Stimulated activated CD8-positive, alpha-beta memory T cell treated with anti-CD3 and anti-CD28 coated beads, Interleukin-4, amount 100 ng/mL, for 48 hours (primary cell): ENCODE measurements at places on chromosomes 3 and 15.

GRCh38 chr3:24523988-24524727, 29.5 kb upstream of the THRB start:
- no peak for DNase-seq

DNA sequence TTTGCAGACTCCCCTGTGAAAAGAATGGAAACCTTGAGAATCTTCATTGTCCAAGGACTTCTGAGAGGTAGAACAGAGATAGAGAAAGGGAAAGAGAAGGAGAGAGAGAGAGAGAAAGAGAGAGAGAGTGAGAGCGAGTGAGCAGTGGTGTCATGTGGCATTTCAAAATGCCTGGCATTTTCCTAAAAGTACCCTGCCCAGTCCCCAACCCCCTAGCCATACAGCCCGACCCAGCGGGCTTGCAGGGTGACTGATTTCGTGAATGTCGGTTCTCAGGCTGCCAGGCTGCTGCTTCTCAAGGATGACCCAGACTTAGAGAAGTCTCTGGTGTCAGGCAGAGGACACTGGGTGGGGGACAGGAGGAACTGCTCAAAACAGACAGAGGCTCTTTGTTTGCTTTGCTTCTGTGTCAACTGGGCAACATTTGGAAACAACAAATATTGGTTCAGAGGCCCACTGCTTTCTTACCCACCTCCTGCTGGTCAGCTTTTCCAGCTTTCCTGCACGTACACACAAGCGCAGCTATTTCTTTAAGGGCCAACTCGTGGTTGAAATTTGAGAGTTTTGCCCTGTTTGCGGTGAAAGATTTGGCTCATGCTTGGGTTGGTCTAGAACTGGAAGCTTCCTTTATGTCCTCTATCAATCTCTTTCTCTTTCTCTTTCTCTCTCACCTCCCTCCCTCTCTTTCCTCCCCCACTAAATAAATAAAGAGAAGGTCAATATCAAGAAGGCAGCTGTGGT, 3.7 kb upstream of the TF start:
- no peak for DNase-seq

DNA sequence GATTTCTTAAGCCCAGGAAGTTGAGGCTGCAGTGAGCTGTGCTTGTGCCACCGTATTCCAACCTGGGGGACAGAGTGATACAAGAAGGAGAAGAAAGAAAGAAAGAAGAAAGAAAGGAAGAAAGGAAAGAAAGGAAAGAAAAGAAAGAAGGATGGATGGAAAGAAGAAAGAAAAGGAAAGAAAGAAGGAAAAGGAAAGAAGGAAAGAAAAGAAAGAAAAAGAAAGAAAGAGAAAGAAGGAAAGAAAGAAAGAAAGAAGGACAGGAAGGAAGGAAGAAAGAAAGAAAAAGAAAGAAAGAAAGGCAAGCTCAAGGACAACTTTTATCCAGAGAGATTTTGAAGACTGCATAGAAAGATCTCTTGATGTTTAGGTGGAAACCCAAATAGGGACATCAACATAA, 120.7 kb downstream of the GMNC start:
- DNase-seq, result no peak

- no peak for DNase-seq
Observed at GRCh38 chr3:15218689-15219088, 12.6 kb downstream of the CAPN7 start.

DNA sequence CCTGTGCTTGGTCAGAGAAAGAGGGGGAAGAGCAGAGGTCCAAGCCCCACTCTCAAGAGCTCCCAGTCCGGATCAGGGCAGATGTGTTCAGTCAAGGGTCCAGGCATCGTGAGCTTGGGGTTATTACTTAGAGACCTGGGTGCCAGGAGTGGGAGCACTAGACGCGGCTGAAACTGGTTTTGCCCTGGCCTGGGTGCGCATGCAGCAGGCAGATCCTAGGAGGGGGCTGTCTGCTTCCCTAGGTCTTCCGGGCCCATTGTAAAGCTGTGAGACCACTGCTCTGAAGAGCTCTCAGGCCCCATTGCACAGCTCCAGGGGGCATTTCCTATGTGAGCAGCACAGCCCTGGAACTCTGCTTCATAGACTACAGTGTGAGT, 204.9 kb upstream of the LINGO1 start:
- no peak for DNase-seq

- DNase-seq, result no peak
Observed at GRCh38 chr15:51579012-51579411, 43.6 kb downstream of the DMXL2 start.

GRCh38 chr3:16013568-16013967, 160.9 kb upstream of the GALNT15 start:
- no peak for DNase-seq

DNA sequence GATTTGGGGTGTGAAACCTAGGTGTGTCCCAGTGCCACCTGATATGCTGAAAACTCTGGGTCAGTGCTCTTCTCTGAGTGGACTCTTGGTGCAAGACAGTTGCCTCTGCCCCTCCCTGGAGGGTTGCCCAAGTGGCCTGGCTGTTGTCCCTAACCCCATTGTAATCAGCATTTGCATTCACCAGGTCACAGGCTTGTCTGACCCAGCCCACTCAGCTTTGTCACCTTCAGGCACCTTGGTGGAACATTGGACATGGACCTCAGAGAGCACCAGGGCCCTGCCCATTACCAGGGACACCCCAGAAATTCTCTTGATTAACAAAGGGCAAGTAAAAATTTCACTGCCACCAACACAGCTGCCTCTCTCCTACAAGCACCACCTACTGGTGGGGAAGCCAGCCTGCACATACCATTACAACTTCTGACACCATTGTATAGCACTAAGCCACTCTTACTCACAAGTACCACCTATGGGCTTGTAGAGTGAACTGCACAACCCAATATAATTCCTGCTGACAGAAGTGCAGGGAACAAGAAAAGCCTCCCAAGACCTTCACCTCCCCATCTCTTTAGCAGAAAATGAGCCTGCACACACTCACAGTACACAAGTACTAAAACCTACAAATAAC, 324.6 kb downstream of the EPHA6 start:
- DNase-seq, result no peak

DNA sequence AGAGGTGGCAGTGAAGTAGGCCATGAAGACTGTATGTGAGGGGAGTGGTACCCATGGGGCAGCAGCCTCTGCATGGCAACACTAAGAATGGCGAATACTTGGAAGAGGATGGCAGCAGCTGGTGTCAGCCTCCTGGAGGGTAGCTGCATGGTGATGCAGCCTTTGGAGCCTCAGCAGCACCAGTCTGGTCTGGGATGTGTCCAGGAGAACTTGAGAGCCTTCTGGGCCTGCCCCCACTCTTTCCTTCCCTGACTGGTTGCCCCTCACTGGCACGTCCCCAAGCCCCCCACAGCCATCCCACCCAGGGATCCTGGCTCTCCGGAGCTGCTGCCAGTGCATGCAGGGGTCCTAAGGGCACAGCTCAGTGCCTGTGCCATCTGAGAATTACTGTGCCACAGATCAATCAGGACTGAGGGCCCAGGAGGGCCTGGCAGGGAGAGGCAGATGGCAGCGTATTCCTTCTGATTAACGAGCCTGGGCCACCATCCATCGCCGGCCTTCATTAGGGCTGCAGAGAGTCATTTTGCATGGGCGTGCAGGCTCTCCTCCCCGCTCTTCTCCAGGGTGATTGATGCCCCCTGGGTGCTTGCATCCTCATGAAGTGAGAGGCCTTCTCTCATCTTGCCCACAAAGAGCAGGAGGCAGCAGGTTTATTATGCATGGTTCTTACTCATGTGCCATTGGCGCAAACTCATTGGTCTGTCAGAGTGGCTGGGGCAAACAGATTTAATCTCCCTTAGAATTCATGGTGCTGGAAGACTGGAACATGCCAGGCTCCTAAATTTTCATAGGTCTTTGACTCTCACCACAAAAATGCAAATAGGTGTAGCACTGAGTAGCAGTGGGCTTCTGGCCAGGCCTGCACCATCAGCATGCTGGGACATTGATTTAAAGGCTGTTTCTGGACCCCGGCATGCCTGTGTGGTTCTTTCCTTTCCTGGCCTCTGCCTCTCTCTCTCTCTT, 116.8 kb downstream of the EPHB1 start:
- no peak for DNase-seq

GRCh38 chr3:17315897-17316296, 426.5 kb downstream of the TBC1D5 start:
- no peak for DNase-seq

GRCh38 chr3:25907081-25907480, 117.2 kb downstream of the OXSM start:
- DNase-seq, result no peak

- no peak for DNase-seq
Observed at GRCh38 chr15:68789534-68790241, 31.0 kb downstream of the ANP32A start.

DNA sequence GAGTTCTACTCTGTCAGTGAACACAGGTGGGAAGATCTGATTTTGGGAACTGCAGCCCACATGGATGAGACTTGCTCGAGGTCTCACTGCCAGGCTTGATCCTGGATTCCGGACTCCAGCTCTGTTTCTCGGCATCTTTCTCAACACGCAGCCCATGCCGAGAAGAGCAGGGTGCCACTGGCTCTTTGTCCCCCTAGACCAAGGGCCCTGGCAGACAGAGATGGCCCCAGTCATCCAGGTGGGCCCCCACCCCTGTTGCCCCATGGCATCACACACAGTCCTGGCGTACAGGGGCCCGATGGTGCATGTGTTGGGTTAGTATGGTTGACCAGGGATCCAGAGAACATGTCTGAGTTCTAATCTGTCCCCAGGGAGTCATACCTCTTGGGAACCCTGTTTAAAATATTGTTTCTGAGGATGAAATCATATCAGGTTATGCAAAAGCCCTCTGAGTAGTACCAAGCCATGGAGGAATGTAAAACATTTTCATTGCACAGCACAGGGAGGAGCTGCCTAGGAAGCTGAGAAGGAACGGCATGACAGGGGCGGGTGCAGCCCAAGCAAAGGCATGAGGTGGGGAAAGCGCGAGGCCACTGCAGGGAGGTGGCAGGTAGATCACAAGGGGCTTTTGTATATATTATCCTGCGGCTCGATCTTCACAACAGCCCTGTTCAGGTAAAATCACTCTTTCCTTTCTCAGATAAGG, 320.6 kb downstream of the UACA start:
- DNase-seq, result no peak

GRCh38 chr3:35722902-35723301, 83.6 kb downstream of the ARPP21 start:
- no peak for DNase-seq

GRCh38 chr3:193021506-193022010, 103.9 kb upstream of the MB21D2 start:
- DNase-seq, result no peak

GRCh38 chr15:101378171-101378755, 83.2 kb upstream of the SNRPA1 start:
- DNase-seq, result no peak
